Activated naive CD8-positive, alpha-beta T cell treated with anti-CD3 and anti-CD28 coated beads for 36 hours (primary cell): ENCODE measurements at places on chromosomes 7 and 10.
A peak's percentile ranks its signal among the peaks of the same experiment; 100 is the strongest.

DNA sequence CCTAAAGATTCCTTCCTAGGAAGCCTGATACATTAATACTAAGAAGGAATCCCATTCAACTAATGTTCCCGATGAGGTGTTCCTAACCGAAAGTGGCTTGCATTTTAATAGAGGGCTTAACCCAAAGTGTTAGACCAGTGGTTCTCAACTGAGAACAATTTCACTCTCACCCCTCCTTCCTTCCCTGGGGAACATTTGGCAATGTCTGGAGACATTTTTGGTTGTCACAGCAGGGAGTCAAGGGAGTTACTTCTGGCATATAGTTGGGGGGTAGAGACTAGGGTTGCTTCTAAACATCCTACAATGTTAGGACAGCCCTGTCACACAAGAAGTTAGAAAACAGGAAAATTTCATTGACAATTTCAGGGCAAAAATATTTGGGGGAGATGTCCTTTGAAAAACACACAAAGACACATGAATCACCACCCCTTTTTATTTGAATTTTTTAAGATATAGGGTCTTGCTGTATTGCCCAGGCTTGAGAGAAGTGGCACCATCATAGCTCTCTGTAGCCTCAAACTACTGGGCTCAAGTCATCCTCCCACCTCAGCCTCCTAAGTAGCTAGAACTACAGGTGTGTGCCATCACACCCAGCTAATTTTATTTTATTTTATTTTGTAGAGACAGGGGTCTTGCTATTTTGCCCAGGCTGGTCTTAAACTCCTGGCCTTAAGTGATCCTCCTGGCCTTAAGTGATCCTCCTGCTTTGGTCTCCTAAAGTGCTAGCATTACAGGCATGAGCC, 50.7 kb downstream of the WNT2 start:
- no peak overlapping the region for H3K4me3 ChIP-seq
- no peak overlapping the region for H3K27ac ChIP-seq
- H3K4me1 ChIP-seq, result no peaks in the 10 kb centered on the region
- peaks cover 17% of the 10 kb centered on the region for H3K27me3 ChIP-seq

- H3K36me3 ChIP-seq, result no peaks in the 10 kb centered on the region
- H3K4me3 ChIP-seq, result no peak overlapping the region
- no peaks in the 10 kb centered on the region for H3K4me1 ChIP-seq
- DNase-seq, result no peak
- no peaks in the 10 kb centered on the region for H3K27me3 ChIP-seq
Measured at GRCh38 chr7:19061331-19061730, 56.1 kb downstream of the TWIST1 start.

- peaks cover 4% of the 10 kb centered on the region for H3K27me3 ChIP-seq
- no peaks in the 10 kb centered on the region for H3K36me3 ChIP-seq
- no peak overlapping the region for H3K4me3 ChIP-seq
- DNase-seq, result no peak
- peaks cover 11% of the 10 kb centered on the region for H3K4me1 ChIP-seq
Measured at GRCh38 chr10:70268376-70268775, 15.4 kb downstream of the NPFFR1 start.

DNA sequence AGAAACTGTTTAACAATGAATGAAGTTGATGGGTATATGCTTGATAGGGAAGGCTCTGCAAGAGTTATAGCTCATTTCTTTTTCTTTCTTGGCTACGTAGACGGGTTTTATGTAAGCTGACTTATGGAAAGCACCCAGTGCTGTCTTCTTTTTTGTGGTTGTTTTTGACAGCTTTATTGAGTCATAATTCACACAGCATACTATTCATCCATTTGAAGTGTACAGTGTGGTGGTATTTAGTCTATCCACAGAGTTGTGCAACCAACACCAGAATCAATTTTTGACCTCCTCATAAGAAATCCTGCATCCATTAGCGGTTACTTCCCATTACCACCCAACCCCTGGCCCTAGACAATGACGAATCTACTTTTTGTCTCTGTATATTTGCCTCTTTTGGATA, 240.6 kb upstream of the KIAA1217 start:
- H3K36me3 ChIP-seq, result no peaks in the 10 kb centered on the region
- no peak overlapping the region for H3K27ac ChIP-seq
- no peaks in the 10 kb centered on the region for H3K27me3 ChIP-seq
- no peak for DNase-seq
- no peak overlapping the region for H3K4me3 ChIP-seq
- no peaks in the 10 kb centered on the region for H3K4me1 ChIP-seq

DNA sequence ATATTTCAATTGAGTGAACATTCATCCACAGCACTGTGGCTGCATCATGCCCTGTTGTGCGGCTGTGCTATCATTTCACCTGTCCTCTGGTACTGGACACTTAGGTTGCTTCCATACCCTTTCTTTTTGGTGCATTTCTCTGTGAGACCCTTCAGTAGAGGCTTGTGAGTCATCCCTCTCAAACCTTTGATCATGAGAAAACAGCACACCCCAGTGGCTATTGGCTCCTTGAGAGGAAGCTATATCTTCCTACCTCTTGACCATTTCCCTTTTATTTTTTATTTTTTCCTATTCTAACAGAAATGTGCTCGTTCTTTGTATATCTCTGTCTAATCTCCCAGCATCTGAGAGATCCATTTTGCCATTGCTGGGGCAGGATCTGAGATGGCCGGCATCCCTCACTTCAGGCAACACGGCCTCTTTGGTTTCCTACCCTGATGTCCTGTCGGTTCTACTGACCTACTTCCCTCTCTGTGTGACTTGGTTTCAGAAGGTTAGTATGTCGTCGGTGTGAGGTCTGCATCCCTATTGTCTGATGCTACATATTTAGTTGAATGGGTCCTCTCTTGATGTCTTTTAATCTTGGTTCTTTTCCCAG, 23.8 kb upstream of the PIK3AP1 start:
- DNase-seq, result no peak
- H3K27me3 ChIP-seq, result peaks cover 17% of the 10 kb centered on the region
- peaks cover 10% of the 10 kb centered on the region for H3K4me1 ChIP-seq
- no peak overlapping the region for H3K27ac ChIP-seq
- no peaks in the 10 kb centered on the region for H3K36me3 ChIP-seq

GRCh38 chr7:102234131-102234530, 52.5 kb upstream of the SH2B2 start:
- no peaks in the 10 kb centered on the region for H3K4me1 ChIP-seq
- peaks cover 2% of the 10 kb centered on the region for H3K36me3 ChIP-seq
- DNase-seq, result no peak

DNA sequence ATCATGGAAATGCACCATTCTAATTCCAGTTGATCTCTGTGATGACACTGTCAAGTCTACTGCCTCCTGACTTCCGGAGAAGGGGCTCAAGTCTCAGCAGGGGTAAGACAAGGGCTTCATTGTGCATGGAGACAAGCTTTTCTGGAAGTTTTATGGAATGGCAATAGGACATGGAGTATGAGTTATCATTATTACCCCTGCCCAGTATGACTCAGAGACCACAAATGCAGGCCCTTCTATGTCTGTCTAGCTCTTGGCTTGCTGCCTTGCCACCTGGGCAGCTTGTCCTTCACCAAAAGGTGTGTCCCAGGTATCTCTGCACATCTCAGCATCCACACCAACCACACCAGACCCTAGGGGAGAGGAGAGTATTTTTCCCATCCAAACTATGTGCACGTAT, 34.9 kb upstream of the KIAA1217 start:
- no peaks in the 10 kb centered on the region for H3K36me3 ChIP-seq
- H3K4me3 ChIP-seq, result no peak overlapping the region
- H3K4me1 ChIP-seq, result no peaks in the 10 kb centered on the region
- DNase-seq, result no peak

DNA sequence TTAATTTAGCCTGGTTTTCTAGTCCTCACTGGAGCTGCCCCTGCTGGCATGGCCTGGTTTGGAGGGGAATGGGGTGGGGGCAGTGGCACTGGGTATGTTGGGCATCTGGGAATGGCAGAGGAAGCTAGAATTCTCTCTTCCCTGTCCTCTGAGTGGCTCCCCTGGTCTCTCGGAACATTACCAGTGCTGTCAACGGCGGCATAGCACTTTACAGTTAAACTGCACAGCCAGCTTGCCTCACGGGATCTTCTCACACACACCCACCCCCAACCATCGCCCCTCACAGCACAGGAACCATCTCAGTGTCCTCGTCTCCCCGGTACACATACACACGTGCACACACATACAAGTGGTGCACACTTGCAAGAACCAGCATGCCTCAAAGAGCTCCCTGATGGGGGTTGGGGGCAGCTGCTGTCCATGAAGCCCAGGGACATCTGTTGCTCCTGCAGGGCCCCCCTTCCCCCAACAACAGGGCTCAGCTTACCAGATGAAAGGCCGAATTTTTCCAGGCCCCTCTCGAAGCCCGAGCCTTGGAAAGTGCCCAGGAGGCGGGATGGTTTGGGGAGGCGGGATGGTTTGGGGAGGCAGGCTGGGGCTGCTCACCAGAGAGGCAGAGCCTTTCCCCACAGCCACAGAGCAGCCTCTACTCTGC, 41.0 kb downstream of the TSPAN15 start:
- DNase-seq, result no peak
- no peak overlapping the region for H3K27ac ChIP-seq
- no peaks in the 10 kb centered on the region for H3K4me1 ChIP-seq
- no peak overlapping the region for H3K4me3 ChIP-seq

GRCh38 chr10:82319562-82319961, 444.6 kb downstream of the NRG3 start:
- H3K36me3 ChIP-seq, result no peaks in the 10 kb centered on the region
- no peak for DNase-seq
- H3K27ac ChIP-seq, result no peak overlapping the region

GRCh38 chr10:50397312-50398140, 146.2 kb upstream of the ASAH2 start:
- H3K36me3 ChIP-seq, result peaks cover 6% of the 10 kb centered on the region
- H3K4me3 ChIP-seq, result no peak overlapping the region
- no peak overlapping the region for H3K27ac ChIP-seq
- no peak for DNase-seq

DNA sequence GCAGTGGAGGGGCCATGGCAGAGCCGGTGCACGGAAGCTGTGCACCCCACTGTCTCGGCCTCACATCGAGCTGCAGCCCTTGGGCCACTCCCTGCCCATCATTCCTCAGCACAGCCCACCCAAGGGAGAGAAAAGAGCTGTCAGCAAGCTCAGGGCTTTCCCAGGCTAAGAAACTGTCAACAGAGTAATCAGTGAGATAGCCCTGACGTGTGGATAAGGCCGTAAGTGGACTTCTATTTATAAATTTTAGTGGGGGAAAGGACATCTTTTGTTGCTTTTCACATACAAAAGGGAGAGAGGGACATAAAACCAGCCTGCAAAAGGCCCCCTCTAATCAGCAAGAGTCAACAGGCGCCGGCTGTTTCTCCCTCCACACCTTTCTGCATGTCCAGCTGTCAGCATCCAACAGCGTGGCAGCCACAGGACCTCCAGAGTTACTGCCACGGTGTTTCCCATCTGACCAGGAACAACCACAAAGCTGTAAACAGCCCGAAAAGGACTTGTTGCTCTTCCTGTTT, 56.8 kb upstream of the DDC start:
- H3K4me3 ChIP-seq, result no peak overlapping the region
- H3K27ac ChIP-seq, result no peak overlapping the region
- no peak for DNase-seq
- no peaks in the 10 kb centered on the region for H3K36me3 ChIP-seq
- no peaks in the 10 kb centered on the region for H3K4me1 ChIP-seq

DNA sequence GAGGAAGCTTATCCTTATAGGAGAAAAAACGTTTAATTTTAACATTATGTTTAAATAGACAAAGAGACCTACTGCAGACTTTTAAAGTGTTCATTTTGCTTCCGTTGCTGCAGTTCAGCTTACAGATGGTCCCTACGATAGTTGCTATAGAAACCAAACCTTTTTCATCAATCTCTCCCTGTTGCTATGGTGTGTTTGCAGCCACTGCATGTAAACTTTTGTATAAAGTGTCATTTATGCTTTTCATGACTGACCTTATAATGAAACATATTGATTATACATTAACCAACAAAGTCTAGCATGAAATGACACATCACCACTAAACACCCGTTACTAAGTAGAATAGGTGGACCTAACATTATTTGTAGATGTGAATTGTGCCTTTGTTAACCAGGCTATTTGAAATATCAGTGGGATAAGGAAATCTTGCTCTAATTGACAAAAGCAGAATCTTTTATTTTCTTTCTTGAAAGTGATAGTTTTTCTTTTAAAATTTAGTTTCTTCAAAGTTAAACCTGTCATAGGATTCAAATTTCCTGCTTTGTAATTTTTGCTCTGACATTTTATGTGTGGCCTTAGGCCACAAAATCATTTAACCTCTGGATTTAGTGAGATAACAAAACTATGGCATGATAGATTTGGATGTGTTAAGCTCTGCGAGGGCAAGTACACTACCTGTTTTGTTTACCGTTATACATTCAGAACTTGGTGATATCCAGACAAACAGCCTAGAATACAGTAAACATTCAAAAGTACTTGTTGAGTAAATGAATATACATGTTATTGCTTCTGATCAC, 64.0 kb downstream of the CACNB2 start:
- DNase-seq, result no peak
- H3K4me1 ChIP-seq, result peaks cover 2% of the 10 kb centered on the region
- H3K27me3 ChIP-seq, result no peaks in the 10 kb centered on the region
- no peaks in the 10 kb centered on the region for H3K36me3 ChIP-seq

GRCh38 chr7:100433592-100434296, 2.6 kb downstream of the PPP1R35 start:
- peaks cover 8% of the 10 kb centered on the region for H3K27me3 ChIP-seq
- peak overlapping the region; percentile 84 for H3K4me3 ChIP-seq
- H3K27ac ChIP-seq, result peak overlapping the region; percentile 87
- H3K36me3 ChIP-seq, result peaks cover 56% of the 10 kb centered on the region
- peaks cover 52% of the 10 kb centered on the region for H3K4me1 ChIP-seq

DNA sequence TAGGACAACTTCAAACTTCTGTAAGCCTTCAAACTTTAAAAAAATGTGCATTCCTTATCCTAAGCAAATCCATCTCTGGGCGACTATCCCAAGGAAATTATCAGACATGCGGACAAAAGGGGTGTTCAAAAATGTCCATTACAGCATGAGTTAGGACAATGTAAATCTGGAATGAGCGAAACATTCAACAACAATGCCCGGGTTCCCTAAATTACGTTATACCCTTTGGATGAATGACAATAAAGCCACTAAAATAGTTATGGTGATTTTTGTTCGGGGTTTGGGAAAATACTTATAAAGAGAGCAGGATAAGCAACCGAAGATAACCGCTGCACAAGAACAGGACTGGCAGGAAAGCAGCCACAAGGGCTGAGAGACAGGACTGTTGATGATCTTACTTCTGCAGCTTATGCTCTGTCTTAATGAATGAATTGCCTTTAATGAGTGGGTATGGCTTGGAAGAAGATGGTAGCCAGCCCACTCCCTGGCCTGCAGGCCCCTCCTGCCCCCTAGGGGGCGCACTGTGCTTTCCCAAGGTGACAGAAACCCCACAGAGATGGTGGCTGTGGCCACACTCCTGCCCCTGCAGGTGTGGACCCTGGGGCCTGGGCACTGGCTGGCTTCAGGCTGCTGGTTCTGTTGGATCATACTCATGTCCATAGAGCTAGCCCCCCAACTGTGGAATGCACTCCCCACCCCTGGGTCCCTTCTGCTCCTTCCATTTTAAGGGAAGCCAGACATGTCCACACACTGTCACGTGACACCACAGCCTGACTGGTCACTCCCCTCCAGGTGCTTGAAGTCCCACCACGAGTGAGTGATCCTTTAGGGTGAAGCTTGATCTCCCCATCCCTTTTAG, 45.0 kb downstream of the ZCCHC24 start:
- peaks cover 7% of the 10 kb centered on the region for H3K27me3 ChIP-seq
- peak; percentile 62 for DNase-seq
- no peaks in the 10 kb centered on the region for H3K36me3 ChIP-seq
- H3K4me3 ChIP-seq, result no peak overlapping the region
- H3K4me1 ChIP-seq, result no peaks in the 10 kb centered on the region
